ENCODE measurements at places on chromosomes 7 and 10. TPM values are rescaled to one million over a fixed set of nuclear protein-coding genes. Genes with fewer than 3 reads are reported as not detected.

FBXL13 gene
- 0.32 TPM for total RNA-seq

MYH16 gene
- total RNA-seq = 0.16 TPM

GIMAP2 gene
- total RNA-seq = 43.5 TPM

CCDC172 gene
- not detected for total RNA-seq

FAM25C gene
- total RNA-seq = not detected

ANKRD30A gene
- not detected for total RNA-seq

BAZ1B gene
- total RNA-seq = 59.8 TPM

CYP2C18 gene
- total RNA-seq = not detected

KIN gene
- 3.2 TPM for total RNA-seq

WDR91 gene
- 3.2 TPM for total RNA-seq

FAM24A gene
- not detected for total RNA-seq

OR2A1 gene
- total RNA-seq = not detected

TMEM184A gene
- not detected for total RNA-seq

AKR1D1 gene
- total RNA-seq = not detected

MLXIPL gene
- total RNA-seq = not detected

OR2A7 gene
- not detected for total RNA-seq

GRID1 gene
- not detected for total RNA-seq

PITX3 gene
- total RNA-seq = not detected

FRMPD2 gene
- total RNA-seq = 0.50 TPM

ADO gene
- 16.6 TPM for total RNA-seq

NYAP1 gene
- 2.6 TPM for total RNA-seq

KIF11 gene
- 14.5 TPM for total RNA-seq

TRUB1 gene
- 28.3 TPM for total RNA-seq

STOX1 gene
- 0.32 TPM for total RNA-seq

RABGEF1 gene
- total RNA-seq = 18.0 TPM

GHRHR gene
- not detected for total RNA-seq

MYO1G gene
- total RNA-seq = 0.13 TPM

SEPTIN7 gene
- total RNA-seq = 244 TPM

JCAD gene
- total RNA-seq = 124 TPM

ITGB8 gene
- 0.32 TPM for total RNA-seq

EPHB4 gene
- 582 TPM for total RNA-seq

All from bladder microvascular endothelial cell (primary cell).